IPS DF 6.9 (cell line): ENCODE measurements at places on chromosomes 7 and 10.

DNA sequence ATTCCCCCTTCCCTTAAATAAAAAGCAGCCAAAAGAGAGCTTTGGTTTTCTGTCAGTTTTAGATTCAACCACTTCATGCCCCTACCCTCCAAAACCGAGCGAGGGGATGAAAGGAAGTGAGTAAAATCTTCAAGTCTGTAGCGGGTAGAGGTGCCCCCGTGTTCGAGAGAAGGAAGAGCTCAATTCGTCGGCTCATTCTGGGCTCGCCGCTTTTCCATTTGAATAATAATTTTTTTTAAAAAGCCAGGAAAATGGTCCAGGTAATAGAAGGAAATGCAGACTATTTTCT, 436.2 kb upstream of the GALNT17 start:
- no peak for DNase-seq

- no peak for DNase-seq
Measured at GRCh38 chr7:140022582-140023211, 40.1 kb downstream of the PARP12 start.

- no peak for DNase-seq
Measured at GRCh38 chr10:33252794-33253203, 81.7 kb downstream of the NRP1 start.

DNA sequence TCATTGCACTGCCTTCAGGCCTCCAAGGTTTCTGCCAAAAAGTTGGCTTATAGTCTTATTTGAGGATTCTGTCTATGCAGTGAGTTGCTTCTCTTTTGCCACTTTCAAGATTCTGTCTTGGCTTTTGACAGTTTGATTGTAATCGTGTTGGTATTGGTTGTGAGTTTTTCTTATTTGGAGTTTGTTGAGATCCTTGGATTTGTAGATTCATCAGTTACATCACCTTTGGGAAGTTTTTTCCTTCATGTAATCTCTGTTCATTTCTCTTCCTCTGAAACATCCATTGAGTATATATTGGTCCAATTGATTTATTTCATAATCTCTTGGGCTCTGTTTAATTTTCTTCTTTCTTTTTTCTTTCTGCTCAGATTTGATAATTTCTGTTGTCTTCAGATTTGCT, 59.8 kb downstream of the SEPTIN7 start:
- DNase-seq, result no peak

- DNase-seq, result no peak
Measured at GRCh38 chr7:138833596-138833995, 35.6 kb upstream of the ATP6V0A4 start.

DNA sequence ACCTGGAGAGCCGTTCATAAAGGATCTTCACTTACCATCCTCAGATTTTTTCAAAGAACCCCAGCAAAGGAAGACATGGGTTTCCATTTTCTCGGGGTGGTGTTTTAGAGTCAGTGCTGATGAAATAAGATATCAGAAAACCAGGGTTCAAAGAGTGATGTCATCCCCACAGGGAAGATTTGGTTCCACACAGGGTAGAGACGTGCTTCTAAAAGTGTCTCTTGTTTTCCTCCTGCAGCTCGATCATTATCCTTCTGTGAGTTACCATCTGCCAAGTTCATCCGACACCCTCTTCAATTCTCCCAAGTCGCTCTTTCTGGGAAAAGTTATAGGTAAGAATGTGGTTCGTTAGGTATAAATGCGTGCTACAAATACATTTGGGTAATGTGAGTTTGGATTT, 323.8 kb upstream of the C7orf33 start:
- DNase-seq, result no peak

DNA sequence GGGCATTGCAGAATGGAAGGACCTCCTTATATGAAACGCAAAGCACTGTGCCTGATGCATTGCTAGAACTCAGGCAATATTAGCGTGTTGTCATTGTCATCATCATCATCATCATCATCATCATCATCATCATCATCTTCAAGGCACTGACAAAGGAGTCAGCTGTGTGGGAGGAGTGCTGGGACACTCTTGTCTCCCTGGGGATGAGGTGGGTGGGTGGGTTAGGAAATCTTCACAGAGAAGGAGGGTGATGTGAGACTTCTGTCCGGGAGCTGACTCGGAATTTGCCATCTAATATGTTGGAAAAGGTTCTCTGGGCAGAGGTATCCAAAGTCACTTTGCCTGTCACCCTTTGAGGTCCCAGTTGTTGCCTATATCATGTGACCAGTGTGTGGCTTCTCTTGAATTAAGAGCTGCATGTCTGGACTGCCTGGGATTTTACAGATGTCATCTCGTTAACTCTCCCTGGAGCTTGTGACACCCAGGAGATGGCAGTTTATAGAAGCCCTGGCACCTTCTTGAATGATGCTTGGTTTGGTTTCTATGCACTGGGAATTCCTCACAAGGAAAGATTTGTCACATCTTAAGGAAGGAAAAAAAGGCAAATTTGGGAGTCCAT, 7.1 kb downstream of the HTRA1 start:
- no peak for DNase-seq

DNA sequence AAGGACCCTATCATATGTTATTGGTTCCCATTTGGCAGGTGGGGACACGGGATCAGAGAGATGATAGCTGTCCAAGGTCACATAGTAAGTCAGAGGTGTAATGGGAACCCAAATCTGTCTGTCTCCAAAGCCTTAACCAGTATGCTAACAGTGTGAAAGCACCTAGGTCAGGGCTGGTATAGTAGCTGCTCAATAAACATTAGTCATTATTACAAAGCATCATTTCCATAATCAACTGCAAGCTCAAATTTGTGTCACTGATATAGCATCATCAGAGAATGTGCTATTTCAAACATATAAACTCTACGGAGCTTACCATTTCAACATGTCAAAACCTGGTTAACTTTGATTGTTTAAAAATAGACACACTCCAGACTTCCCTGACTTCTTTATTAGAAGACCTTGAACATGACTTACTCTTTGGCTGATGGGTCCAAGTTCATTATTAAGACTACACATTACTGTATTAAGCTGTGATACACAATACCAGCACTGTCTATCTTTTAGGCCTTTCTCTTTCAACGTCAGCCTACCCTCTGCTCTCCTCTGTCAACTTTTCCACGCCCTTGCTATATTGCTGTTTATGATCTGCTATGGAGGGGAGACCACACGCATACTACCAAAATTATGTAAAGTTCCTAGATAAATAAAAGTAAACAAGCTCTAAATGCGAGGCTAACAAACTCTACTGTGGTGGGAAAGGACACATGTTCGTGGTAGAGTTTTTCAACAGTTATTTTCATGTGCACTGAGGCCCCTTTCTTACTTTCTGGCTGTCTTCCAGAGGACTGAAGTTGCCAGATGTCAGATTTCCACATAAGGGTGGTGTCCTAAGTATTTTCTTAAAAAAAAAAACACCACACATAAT, 33.6 kb downstream of the DNMBP start:
- DNase-seq, result no peak

GRCh38 chr10:45375101-45375500, 1.1 kb downstream of the ALOX5 start:
- DNase-seq, result no peak

DNA sequence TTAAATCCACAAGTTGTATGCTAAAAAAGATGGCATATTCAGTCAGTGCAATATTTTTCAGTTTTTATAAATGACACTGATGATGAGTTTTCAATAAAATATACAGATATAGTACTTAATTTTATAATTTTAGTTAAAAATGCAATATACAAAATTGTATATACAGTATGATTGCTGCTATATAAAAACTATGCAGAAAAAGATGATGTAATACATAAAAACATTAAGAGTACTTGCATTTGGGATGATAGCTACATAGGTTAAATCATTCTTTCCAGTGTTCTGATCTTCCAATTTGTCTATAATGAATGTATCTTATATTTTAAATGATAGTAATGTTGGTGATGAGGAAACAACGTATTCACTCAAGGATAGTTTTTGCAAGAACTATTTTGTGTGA, 92.0 kb upstream of the RPA3 start:
- DNase-seq, result no peak

- DNase-seq, result peak; percentile 54
Measured at GRCh38 chr10:51074238-51075028, at the start of gene PRKG1. Gene PRKG1, plus strand, starts transcription at chr10:51074487.

- DNase-seq, result no peak
Measured at GRCh38 chr10:98460837-98461499, 14.2 kb upstream of the HPS1 start.

DNA sequence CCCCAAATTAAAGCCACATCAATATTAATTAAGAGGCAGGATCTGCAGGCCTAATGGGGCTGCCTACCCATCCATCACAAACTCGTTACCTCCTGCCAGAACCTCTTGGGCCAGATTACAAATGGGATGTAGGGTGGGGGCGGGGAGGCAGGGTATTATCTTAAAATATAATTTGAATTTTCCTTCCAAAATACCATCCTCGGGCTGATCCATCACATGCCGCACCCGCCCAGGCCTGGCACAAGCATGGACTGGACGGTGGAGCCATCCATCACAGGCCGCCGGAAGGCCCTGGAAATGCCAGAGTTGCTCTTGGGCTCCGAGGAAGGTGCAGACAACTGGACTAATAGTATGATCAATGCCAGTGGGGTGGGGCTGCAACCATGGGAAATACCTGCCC, 212.8 kb downstream of the GRID1 start:
- DNase-seq, result no peak

DNA sequence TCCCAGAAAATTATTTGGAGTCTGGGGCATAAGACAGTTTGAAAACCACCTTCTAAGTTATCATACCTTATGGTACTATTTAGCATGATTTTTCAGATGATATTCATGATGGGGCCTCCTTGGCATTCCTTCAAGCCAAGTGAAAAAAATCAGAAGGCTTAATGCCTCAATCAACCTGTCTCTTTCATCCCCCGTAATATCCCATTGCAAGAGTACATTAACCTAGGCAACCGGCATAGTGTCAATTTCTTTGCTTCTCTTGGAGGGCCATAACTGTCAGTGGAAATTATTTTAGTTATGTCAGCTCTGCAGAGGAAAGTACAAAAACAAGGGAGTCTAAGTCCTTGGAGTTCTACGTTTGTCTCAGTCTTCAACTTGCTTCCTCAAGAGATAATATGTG, 43.4 kb downstream of the INHBA start:
- DNase-seq, result no peak

DNA sequence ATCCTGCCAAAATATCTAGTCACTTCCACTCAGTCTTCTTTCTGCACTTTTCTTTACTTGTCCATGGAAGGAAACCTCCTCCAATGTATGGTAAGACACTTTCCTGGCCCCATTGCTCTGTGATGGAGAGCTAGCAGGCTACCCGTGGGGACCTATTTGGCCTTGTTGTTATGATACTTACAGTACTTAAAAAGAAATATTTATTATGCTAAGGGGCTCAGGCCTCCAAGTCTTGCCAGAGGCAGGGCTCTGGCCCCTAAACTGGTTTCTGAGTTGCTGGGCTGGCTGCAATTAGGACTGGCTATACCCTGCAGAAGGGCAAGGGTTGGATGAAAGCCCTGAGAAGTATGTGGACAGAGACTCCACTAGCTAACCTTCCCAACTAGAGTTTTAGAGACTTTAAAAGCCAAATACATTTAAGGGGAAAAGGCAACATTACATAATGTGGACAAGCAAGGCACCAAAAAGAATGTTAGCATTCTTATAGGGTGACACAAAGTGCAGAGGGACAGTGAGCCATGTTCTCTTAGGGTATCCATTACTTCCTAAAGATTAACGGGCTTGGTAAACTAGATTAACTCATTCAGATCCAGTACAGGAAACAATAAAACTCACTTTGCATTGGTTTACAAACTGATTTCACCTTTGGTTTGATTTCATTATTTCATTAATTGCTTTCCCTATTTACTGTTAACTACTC, 84.9 kb upstream of the INHBA start:
- DNase-seq, result no peak

DNA sequence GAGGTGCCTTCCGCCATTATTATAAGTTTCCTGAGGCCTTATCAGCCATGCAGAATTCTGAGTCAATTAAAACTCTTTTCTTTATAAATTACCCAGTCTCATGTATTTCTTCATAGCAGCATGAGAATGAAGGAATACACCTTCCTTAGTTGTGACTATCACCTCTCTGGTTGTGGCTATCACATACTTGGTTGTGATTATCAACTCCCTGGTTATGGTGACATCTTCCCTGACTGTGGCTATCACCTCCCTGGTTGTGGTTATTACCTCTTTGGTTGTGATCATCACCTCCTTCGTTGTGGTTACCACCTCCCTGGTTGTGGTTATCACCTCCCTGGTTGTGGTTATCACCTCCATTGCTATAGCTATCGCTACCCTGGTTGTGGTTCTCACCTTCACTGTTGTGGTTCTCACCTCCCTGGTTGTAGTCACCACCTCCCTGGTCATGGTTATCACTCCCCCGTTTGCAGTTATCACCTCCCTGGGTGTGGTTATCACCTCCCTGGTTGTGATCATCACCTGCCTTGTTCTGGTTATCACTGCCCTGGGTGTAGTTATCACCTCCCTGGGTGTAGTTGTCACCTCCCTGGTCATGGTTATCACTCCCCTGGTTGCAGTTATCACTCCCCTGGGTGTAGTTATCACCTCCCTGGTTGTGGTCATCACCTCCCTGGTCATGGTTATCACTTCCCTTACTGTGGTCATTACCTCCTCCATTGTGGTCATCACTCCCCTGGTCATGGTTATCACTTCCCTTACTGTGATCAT, 105.9 kb downstream of the GPR26 start:
- no peak for DNase-seq

DNA sequence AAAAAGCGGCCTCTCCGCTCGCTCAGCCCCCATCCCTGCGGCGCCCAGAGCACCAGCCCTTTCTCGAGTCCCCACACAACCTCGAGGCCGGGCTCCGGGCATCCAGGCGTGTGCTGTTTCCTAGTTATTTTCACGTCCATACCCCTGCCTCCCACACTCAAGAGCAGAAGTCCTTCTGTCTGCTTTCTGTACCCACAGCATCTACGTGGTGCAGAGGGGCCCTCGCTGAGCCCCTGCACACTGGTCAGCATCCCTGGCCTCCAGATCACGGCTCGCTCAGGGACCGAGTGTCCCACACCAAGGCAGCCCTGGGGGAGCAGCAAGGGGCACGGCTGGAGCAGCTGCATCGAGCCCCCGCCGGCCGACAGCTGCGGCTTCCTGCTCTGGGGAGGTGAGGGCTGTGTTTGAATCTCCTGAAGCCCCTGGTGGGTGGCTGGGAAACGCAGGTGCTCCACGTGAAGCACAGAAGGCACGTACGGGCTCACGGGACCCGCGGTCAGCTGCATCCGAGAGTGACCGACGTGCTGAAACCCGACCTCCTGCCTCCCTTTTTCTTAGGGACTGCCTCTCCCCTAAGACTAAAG, 333.1 kb downstream of the DNAJB6 start:
- no peak for DNase-seq

GRCh38 chr7:6278749-6279310, 6.4 kb upstream of the CYTH3 start:
- DNase-seq, result no peak

- DNase-seq, result no peak
Measured at GRCh38 chr7:28128608-28129007, 52.0 kb downstream of the JAZF1 start.

DNA sequence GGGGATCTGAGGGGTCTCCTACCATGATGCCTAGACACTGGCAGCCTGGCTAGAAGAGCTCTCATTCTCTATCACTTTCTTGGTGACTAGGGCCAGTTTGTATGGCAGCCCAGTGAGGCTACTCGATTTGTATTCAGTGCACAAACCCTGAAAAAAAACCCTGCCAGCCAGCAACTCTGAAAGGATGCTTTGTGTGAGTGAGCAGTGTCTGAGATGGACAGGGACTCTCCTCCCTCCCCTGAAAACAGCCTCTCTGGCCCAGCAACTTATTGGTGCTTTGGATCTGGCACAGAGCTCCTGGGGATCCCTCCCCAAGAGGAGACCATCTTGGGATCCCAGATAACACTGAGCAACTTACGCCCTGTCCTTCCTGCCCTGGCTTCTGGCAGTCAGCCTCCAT, 10.8 kb upstream of the LRRC4 start:
- no peak for DNase-seq
